Left cardiac atrium (tissue), 4 donors: ENCODE measurements at places on chromosomes 7 and 10.

- no peak for DNase-seq
Observed at GRCh38 chr10:6581778-6582228, 1.7 kb upstream of the PRKCQ start.

DNA sequence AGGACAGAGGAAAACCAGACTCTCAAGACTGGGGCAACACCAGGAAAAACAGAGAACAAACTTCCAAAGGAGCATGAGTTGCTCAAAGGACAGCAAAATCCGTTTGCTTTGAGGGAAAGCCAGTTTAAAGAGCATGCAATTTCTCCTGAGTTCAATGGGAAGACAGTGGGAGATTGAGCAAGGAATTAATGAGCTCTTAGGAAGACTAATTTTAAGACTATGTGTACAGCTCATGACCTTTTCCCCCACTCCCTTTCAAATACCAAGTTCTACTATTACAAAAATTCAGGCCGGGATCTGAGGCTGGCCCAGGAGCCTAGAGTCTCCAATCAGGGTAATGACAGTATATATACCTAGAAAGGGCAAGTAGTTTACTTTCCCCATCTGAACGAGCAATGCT is 79.2 kb downstream of the EPDR1 start:
- no peak for DNase-seq

- no peak for DNase-seq
Observed at GRCh38 chr7:138247081-138247480, 170.8 kb downstream of the AKR1D1 start.

DNA sequence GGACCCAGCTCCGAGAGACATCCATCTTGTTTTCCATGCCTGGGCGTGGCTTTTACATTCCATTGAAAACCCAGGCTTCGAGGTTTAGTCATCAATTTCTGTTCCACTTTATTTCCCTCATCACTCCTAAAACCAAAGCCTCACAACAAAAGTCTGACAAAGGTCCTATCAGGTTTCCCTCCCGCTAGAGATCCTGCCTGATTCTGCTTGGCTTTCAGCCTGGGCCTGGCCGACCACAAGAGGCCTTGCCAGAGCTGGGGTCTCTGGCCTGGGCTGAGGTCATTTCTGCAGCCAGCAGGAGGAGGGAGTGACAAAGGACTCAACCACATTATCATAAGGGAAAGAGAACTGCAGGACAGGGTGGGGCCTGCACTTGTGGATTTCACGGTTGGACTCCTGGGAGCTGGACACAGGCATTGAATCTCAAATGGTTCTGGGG is 167.0 kb downstream of the FANK1 start:
- no peak for DNase-seq

GRCh38 chr10:67697724-67698131 is 1.7 kb upstream of the CTNNA3 start:
- no peak for DNase-seq

DNA sequence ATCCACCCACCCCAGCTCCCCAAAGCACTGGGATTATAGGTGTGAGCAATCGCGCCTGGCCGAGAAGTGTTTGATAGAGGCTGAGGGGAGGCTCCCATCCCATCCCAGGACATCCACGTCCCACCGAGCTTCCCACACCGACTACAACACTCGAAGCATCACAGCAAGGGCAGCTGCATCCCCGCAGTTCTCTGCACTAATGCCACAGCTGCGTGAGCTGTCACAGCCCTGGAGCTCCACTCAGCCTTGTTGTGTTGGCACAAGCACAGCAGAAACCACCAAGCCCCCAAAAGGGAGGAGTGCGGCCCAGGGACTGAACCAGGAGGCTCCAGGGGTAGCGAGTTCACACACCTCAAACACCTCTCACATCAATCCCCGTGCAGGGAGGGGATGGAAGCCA is 121.6 kb downstream of the DIP2C start:
- no peak for DNase-seq

DNA sequence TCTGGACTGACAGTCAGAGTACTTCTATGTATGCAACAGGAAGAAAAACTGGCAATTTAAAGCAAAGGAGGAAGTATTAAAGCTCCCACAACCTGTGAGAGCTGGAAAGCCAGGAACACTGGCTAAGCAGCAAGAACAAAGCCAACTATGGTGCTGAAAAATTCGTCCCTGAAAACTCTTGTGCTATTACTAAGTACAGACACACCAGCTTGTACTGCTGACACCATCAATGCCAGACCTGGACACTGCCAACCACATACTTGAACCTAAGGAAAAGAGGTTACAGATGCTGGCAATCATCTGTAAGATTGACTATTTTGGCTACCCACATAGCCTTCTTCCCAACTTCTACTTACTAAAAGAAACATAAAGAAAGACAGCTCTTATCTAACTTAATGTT is 1110.6 kb downstream of the SORCS3 start:
- DNase-seq: no peak

DNA sequence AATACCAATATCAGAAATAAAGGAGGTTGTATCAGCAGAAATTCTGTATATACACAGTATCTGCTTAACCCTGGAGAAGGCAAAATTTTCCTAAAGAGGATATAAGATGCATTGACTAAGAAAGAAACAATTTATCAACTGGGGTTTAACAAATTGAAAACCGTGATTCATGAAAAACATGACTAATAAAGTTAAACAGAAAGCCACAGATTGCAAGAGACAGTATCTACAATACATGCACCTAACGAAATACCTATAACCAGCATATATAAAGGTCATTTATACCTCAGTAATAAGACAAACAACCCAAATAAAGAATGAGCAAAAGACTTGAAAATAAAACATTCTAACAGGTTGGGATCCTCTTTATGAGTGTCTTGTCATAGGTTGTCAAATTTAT is 101.8 kb downstream of the IQUB start:
- DNase-seq: no peak

DNA sequence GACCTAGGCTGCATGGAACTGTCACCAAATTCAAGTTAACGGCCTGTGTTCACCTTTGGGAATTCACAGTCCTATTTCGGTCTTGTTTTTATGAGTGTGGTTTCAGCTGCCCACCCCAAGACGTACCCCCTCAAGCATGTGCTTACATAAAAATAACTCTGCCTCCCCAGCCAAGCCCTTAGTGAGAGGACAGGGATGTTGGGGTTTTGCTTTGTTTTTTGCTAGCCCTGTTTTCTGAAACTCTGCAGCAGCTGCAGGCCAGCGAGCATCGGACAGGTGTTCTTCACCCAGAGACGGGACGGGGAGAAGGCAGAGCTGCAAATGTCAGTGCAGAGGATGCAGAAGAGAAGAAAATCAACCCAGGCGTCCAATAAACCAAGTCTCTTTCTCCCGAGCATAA is 13.5 kb downstream of the CHST15 start:
- no peak for DNase-seq

DNA sequence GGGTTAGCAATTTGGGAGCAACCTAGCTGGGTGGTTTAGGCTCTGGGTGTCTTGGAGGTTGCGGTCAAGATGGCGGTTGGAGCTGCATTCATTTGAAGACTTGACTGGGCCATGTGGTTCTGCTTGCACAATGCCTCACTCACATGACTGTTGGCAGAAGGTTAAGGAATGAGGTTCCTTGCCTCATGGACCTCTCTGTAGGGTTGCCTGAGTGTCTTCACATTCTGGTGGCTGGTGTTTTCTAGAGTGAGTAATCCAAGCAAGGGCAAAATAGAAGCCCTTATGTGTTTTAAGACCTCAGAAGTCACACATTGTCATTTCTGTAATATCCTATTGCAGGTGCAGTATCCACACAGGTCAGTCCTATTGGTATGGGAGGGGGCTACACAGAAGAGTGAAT is 52.0 kb downstream of the CDK14 start:
- DNase-seq: no peak

DNA sequence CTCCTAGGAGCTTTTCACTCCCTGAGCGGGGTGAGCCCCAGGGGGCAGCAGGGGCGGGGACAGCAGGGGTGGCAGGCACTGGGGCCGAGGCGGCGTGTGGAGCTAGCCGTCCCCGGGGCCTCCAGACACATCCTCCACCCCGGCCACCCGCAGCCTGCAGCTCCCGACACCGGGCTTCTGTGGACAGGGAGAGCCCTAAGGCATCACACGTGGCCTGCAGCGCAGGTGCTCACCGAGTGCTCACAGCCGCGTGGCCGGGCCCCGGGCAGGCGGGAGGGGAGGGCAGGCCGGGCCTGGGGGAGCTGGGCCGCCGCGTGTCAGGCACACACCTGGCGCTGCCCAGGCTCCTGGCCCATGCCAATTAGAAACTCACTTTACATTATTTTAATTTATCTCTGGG is 51.4 kb downstream of the MICALL2 start:
- no peak for DNase-seq

DNA sequence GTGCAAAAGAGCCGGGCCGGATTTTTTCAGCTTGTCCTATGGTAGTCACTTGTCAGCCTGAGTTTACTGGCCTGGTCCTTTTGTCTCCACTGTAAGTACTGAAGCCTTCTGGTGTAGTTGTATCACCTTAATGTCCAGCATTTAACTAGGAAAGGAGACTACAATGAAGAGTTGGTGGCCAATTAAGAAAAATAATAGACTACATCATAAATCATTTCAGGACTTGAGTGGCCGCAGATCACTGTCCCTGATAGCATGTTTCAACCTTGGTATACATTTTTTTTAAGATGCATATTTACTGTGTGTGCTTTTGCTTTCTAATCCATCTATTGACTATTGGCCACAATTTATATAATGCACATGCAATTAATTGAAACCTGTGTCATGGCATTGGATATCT is 6.1 kb downstream of the FZD1 start:
- DNase-seq: no peak

- DNase-seq: no peak
Observed at GRCh38 chr10:110780704-110781103, 91.0 kb upstream of the PDCD4 start.

DNA sequence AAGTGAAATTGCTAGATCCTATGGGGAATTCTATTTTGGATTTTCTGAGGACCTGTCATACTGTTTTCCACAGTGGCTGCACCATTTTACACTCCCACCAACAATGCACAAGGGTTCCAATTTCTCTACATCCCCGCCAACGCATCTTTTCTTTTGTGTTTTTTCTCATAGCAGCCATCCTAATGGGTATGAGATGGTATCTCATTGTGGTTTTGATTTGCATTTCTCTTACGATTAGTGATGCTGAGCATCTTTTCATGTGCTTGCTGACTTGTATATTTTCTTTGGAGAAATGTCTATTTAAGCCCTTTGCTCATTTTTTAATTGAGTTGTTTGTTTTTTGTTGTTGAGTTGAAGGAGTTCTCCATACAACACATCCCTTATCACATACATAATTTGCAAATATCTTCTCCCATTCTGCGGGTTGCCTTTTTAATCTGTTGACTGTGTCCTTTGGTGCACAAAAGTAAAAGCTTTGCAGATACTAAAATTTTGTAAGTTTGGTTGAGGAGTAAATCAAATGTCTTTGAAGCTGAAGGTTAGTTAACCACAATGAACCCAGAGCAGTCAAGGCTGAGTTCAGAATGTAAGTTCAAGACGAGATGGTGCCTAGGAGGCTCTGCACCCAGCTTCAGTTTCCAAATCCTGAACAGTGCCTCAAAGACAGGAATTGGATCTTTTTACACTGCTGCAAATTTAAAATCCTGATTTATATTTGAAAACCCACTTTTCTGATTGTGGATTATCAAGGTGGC is 195.4 kb downstream of the COBL start:
- DNase-seq: no peak

- no peak for DNase-seq
Observed at GRCh38 chr7:116363637-116364432, 135.7 kb upstream of the CAV2 start.

DNA sequence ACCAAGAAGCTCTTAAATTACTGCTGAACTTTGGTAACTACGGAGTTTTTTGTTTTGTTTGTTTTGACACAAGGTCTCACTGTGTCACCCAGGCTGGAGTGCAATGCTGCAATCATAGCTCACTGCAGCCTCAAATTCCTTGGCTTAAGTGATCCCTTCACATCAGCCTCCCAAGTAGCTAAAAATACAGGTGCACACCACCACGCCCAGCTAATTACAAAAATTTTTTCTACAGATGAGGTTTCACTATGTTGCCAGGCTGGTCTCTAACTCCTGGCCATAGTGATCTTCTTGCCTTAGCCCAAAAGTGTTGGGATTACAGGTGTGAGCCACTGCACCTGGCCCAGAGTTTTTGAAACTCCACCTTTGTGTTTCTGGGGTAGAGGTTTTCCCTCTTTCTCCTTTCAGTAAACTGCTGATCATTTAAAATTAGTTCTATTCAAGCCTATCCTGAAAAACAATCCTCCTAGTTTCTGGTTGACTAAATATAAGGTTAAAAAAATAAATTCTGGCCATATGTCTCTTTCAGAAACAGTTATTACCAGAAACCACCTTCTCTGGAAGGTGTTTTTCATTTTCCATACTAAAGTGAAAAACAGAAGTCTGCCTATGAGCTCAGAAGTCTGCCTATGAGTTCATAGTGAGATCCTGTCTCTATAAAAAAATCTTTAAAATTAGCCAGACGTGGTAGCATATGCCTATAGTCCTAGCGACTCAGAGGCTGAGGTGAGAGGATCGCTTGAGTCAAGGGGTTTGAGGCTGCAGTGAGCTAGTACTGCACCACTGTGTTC is 63.9 kb downstream of the VOPP1 start:
- DNase-seq: no peak

DNA sequence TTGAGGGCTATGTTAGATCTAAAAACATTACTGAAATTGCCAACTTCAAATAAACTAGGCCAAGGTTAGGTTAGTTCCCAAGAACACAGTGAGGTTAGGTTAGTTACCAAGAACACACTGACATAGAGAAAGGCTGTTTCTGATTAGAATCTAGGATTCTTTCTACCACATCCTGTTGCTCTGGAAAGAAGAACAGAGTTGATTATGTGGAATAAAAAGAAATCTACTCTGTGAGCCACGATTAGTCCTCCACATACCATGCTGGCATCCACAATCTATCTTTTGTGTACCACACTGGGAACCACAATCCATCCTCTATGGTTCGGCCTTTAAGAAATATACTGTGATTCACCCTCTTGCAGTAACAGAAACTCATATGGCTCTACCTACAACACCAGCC is 91.4 kb downstream of the LRRTM3 start:
- DNase-seq: no peak

DNA sequence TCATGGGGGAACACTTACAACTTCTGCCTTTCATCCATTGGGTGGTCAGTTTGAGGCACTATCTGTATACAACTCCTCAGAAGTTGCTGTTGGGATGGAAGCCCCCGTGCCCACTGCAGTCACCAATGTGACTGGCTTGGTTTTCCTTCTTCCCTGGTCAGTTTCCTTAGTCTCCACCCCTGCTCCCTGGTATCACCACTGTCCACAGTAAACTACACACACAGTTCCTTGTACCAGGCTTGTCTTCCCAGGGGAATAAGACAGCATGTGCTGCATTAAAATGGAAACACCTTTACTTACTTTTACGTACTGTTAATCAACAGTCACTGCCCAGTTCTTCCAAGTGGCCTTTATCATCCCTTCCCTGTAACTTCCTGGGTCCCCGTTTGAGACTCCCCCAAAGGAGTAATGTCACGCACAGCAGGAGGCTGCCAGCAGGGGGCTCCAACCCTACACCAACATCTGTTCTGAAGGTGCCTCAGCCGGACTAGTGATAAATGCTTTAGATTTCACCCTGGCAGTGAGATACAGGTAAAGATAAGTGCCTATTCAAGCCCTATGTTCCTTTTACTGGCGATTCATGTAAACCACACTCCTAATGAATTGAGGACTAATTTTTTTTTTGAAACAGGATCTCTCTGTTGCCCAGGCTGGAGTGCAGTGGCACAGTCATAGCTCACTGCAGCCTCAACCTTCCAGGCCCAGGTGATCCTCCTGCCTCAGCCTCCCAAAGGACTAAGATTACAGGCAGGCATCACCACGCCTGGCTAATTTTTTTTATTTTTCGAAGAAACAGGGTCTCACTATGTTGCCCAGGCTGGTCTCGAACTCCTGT is 45.3 kb upstream of the PIK3AP1 start:
- peak; percentile 71 for DNase-seq
